K562 (cell line): ENCODE measurements at places on chromosomes 16 and 17. TPM values are rescaled to one million over a fixed set of nuclear protein-coding genes. Genes with fewer than 3 reads are reported as not detected.

DNA sequence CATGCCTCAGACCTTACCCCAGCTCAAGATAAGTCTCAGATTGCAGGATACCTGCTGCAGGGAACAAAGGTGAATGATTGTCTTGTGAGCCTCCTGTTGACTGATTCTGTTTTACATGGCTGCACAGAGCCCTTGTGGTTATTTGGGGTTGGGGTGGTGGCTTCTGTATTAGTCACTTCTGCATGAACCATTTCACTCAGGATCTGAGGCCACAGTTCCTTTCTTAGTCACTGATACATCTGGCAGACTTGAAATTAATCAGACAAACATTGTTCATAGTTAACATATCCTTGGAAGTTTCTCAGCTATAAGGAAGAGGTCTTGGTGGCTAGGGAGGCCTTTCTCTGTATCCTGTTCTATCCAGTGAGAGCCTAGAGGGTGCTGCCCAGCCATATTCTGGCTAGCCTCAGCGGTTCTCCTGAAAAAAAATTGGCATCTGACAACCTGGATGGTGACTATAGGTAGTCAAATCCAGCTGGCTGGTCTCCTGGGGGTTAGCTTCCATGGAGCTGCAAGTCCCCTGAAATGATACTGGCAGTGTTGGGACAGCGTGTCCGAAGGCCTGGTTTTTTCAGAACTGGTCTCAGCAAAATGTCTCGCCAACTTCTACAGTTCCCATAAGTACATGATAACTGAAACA, 8.4 kb upstream of the PLK1 start:
- DNase-seq: no peak
- peaks cover 4% of the 10 kb centered on the region; the same call in 1 of the 2 replicates for H3K4me1 ChIP-seq
- H3K27ac ChIP-seq: no peak overlapping the region
- peaks cover 84% of the 10 kb centered on the region for H3K36me3 ChIP-seq
- H3K4me3 ChIP-seq: no peak overlapping the region

GRCh38 chr17:13634021-13634420, 32.3 kb upstream of the HS3ST3A1 start:
- no peak overlapping the region for H3K4me3 ChIP-seq
- no peaks in the 10 kb centered on the region; the same call in 2 of the 3 replicates for H3K27me3 ChIP-seq
- no peak for DNase-seq

DNA sequence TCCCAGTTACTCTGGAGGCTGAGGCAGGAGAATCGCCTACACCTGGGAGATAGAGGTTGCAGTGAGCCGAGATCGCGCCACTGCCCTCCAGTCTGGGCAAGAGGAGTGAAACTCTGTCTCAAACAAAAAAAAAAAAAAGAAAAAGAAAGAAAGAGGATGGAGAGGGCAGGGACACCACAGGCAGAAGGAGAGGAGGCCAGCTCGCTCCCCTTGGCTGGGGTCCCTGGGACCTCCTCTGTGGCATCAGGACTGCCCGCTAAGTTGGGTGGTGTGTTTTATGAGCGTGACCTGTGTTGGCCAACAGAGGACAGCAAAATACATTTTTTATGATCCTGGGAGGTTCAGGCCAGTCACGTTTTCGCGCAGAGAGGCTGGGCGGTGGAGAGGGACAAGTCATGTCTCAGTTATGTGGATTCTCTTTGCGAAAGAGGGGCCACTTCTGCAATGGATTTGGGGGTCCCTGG, 229.6 kb downstream of the MRTFB start:
- H3K36me3 ChIP-seq: no peaks in the 10 kb centered on the region; the same call in 2 of the 3 replicates
- H3K4me3 ChIP-seq: peak overlapping the region; percentile 49; the same call in 1 of the 2 replicates
- H3K27me3 ChIP-seq: no peaks in the 10 kb centered on the region
- H3K27ac ChIP-seq: no peak overlapping the region
- peak; percentile 52 for DNase-seq

- no peak overlapping the region for H3K4me3 ChIP-seq
- H3K36me3 ChIP-seq: peaks cover 9% of the 10 kb centered on the region; the same call in 1 of the 3 replicates
- no peak for DNase-seq
- H3K27me3 ChIP-seq: no peaks in the 10 kb centered on the region
- no peak overlapping the region for H3K27ac ChIP-seq
Observed at GRCh38 chr16:81539009-81539758, 94.6 kb downstream of the CMIP start.

Gene SPIRE2
- 6.9 and 8.9 TPM in 2 replicates for total RNA-seq

DNA sequence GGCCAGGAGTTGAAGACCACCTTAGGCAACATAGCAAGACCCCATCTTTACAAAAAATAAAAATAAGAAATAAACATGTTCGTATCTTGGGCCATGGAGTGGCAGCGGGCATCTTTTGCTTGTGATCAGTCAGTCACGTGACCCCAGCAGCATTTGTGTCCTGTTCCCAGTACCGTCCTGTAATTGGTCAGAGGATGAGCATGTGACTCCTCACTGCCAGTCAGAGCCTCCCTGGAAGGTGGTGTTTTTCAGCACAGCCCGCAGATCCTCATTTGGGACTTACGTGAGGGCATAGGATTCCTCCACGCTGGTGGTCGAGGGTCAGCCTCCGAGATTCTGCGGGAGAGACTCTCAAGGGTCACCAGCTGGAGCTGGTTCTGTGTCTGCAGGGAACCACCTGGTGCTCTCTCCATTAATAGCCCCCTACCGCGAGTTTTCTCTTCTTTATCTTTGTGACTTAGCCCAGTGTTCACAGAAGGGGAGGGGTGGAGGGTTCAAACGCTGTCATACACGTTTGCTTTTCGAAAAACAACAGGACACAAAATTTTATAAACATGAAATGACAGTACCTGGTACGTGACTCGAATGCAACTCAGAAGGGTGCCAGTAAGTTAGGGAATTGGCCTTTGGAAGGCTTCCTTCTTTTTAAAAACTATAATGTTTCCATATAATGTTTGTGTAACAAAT, 17.2 kb downstream of the MRC2 start:
- no peaks in the 10 kb centered on the region for H3K36me3 ChIP-seq
- H3K4me1 ChIP-seq: peaks cover 6% of the 10 kb centered on the region; the same call in 1 of the 3 replicates
- peak; percentile 72 for DNase-seq

- no peaks in the 10 kb centered on the region for H3K27me3 ChIP-seq
- H3K4me3 ChIP-seq: no peak overlapping the region
- DNase-seq: no peak
- no peak overlapping the region for H3K27ac ChIP-seq
- H3K4me1 ChIP-seq: peaks cover 6% of the 10 kb centered on the region
Observed at GRCh38 chr17:78089576-78090281, 38.8 kb downstream of the TMC6 start.

Gene LRRC46
- total RNA-seq: 0.73 and 1.0 TPM in 2 replicates

DNA sequence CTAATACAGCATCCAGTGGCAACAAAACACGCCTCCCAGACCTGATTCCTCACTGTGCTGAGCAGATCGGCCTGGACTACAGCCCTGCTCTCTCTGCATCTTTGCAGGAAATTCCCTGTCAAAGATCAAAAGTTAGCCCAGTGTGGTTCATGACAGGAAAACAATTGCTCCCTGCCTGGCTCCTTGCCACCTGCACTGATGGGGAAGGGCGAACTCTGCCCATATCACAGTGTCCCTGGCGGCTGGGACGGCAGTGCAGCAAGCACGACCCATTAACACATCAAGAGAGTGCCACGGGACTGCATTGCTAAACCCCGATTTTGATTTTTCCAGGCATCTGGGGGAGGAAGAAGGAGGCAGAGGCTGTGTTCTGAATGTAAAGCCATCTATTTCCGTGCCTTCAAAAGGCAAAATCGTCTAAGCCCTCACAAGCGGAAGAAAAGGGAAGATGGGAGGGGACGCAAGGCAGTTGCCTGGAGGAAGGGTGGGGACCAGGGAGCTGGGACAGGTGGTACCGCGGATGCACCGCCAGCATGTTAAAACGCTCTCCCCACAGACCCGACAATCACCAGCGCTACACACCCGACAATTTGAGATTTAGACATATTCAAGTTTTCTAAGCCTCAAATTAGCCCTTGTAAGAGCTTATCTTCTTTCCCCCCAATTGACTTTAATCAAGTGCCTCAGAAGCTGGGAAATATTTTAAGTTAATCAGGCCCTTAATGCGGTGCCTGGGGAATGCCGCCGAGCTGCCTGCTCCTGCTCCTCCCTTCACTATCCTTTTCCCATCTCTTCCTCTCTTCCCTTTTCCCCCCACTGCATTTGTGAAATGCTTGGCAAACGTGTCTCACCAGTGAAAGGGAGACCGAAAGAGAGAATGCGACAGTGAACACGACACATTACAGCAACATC, 238.8 kb upstream of the CDH5 start:
- DNase-seq: no peak
- no peak overlapping the region for H3K4me3 ChIP-seq
- H3K36me3 ChIP-seq: no peaks in the 10 kb centered on the region
- peaks cover 40% of the 10 kb centered on the region for H3K27me3 ChIP-seq
- no peak overlapping the region for H3K27ac ChIP-seq
- no peaks in the 10 kb centered on the region for H3K4me1 ChIP-seq

DNA sequence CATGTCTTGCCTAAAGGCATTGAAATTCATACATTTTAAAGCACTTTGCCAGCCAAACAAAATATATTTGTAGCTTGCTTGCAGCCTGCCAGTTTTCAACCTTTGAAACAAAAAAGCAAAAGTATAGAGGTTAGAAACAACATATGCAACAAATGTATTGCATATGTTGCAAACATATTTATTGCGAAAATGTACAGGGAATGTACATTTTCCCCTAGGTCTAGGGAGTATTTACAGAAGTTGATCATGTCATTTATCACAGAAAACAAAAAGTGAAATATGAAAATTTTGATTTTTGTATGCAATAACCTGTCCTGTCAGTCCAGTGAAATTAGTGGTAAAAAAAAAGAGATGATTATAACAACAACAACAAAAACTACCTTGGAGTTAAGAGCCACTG, 171.5 kb downstream of the SPECC1 start:
- H3K4me3 ChIP-seq: no peak overlapping the region
- H3K27me3 ChIP-seq: no peaks in the 10 kb centered on the region
- peaks cover 9% of the 10 kb centered on the region; the same call in 2 of the 3 replicates for H3K4me1 ChIP-seq
- DNase-seq: no peak
- H3K27ac ChIP-seq: no peak overlapping the region

DNA sequence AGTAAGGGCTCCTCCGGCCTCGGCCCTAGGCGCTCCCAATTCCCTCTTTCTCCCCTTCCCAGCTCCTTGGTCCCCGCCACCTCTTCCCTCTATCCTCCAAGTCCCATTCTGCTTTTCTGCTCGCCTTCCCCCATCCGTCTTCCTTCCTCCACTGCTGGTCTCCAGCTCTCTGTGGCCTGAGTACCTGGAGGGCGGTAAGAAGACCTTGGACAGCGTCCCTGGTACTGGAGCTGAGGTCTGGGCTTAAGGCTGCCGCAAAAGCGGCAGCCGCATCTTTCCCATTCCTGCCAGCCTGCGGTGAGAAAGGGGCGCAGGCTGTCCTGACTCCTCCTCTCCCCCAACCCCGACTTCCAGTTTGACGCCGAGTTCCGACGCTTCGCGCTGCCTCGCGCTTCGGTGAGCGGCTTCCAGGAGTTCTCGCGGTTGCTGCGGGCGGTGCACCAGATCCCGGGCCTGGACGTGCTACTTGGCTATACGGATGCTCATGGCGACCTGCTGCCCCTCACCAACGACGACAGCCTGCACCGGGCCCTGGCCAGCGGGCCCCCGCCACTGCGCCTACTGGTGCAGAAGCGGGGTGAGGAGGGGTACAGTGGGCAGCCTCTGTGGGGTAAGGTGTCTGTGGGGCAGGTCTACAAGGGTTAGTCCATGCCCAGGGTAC, 471 bp downstream of the PARD6A start:
- no peak overlapping the region for H3K27ac ChIP-seq
- H3K36me3 ChIP-seq: peaks cover 23% of the 10 kb centered on the region
- peak overlapping the region; percentile 19; the same call in 1 of the 2 replicates for H3K4me3 ChIP-seq
- no peak for DNase-seq

Gene PPM1E
- total RNA-seq: 5.7 and 5.9 TPM in 2 replicates

DNA sequence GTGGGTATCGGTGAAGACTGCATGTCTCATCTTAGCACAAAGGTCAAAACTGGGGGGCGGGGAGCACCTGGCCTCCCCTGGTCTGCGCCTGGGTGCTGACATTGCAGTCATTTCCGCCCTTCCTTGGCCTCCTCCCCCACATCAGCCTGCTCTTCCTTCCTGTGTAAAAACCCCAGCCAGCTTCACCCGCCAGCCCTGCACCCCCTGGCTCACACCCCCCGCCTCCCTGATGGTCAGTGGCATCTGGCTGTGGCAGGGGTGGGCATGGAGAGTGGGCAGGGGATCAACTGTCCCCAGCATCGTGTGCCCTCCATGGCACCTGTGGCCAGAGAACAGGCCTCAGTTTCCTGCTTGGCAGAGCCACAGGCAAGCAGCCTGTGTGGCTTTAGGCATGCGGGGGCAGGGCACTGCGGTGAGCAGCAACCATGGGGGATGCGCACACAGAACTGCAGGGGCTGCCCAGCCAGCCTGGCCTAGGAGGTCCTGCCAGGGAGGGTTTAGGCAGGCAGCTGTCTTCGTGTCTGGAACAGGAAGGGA, 26.5 kb upstream of the LASP1NB start:
- H3K27me3 ChIP-seq: no peaks in the 10 kb centered on the region
- peak; percentile 80 for DNase-seq
- no peak overlapping the region for H3K4me3 ChIP-seq

DNA sequence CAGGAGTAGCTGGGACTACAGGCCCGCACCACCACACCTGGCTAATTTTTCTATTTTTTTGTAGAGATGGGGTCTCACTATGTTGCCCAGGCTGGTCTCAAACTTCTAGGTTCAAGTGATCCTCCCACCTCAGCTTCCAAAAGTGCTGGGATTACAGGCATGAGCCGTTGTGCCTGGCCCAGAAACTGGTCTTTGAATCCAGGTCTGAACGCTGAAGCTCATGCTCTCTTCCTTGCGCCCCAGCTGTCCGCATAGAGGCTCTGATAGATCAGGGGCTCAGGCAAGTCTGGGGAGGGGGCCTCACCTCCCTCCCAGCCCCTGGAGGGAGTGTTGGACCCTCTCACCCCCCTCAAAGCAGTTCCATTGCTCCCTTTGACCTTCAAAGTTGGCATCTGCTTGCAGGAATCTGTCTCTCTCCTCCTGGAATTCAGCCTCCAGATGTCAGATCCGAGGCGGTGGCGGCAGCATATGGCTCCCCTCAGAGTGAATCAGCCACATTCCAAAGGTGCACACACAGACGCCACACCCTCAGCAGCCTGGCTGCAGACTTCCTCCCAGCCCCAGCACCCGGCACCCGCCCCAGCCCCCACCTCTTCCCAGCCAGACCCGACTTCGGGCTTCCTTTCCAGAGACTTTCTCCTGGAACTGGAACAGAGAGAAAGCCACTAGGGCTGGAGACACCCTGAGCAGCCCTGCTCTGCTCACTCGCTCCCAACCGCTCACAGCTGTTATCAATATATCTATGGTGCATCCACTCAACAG, 16.9 kb upstream of the GLIS2 start:
- peaks cover 8% of the 10 kb centered on the region; the same call in 2 of the 3 replicates for H3K4me1 ChIP-seq
- DNase-seq: peak; percentile 71
- no peaks in the 10 kb centered on the region for H3K27me3 ChIP-seq

- H3K27ac ChIP-seq: no peak overlapping the region
- no peak overlapping the region for H3K4me3 ChIP-seq
- peaks cover 3% of the 10 kb centered on the region; the same call in 1 of the 3 replicates for H3K27me3 ChIP-seq
- no peaks in the 10 kb centered on the region for H3K36me3 ChIP-seq
- no peak for DNase-seq
Observed at GRCh38 chr17:2853283-2854142, 57.3 kb downstream of the RAP1GAP2 start.

Gene TNFRSF13B
- 0.31 TPM in 1 of 2 replicates, not detected in the other for total RNA-seq

Gene GP1BA
- not detected in 2 replicates for total RNA-seq
